ENCODE measurements at places on chromosomes 1 and 21.

DNA sequence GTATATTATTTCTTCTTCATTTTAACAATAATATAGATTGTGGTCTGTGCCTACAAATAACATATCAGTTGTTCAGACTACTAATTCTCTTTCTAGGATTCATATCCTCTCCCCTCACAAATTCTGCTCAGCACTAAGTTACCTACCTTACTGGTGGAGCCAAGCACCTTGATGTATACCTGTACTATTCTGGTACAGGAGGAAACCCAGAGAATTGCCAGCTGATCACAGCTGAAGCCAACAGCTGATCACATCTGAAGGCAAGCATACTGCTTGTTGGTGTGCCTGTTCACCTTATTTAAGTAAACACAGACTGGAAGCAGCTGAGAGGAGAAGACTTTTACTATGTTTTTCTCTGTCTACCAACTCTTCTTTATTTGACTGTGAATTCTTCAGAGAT, 101.8 kb downstream of the PBX1 start:
- no peak for DNase-seq

DNA sequence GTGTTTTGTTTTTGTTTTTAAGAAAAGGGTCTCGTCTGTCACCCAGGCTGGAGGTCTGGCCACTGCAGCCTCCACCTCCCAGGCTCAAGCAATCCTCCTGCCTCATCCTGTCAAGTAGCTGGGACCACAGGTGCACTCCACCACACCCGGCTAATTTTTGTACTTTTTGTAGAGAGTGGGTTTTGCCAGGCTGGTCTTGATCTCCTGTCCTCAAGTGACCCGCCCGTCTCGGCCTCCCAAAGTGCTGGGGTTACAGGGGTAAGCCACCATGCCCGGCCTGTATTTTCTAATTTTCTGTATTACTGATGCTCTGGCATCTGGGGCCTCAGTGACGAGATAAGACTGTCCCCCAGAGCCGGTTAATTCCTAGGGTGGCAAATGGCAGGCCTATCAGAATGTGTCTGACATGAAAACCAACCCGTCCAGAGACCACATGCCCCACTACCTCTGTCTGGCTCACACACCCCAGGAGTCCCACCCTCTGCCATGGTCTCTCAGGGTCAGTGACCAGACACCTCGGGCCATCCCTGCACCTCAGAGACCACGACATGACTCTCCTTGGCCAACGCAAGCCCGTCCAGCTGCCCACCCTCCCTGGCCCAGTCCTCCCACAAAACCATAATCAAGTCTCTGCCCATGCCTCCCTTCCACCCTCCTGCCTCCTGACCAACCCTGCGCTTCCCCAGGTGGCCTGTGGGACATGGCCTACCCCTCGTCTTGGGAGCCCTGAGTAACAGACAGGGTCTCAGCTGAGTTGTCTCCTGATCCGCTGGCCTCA, 12.5 kb downstream of the NPHP4 start:
- no peak for DNase-seq

DNA sequence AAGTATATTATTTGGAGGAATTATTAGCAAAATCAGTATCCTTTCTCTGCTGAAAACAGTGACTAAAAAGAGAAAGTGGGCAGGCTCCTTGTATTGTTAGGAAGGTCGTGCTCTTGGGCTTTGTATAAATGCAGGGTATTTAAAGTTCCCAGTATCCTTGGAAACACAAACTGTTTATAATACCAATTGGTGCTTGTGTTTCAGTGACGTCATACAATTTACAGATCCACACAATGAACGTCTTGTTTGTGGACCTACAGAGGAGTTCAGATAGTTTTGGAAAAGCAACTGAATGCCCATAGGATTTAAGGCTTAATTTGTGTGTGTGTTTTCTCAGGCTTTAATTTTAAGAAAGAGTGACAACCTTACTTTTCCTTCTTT, 168.2 kb downstream of the RASAL2 start:
- no peak for DNase-seq

GRCh38 chr1:175220853-175221556, 28.4 kb upstream of the KIAA0040 start:
- no peak for DNase-seq

DNA sequence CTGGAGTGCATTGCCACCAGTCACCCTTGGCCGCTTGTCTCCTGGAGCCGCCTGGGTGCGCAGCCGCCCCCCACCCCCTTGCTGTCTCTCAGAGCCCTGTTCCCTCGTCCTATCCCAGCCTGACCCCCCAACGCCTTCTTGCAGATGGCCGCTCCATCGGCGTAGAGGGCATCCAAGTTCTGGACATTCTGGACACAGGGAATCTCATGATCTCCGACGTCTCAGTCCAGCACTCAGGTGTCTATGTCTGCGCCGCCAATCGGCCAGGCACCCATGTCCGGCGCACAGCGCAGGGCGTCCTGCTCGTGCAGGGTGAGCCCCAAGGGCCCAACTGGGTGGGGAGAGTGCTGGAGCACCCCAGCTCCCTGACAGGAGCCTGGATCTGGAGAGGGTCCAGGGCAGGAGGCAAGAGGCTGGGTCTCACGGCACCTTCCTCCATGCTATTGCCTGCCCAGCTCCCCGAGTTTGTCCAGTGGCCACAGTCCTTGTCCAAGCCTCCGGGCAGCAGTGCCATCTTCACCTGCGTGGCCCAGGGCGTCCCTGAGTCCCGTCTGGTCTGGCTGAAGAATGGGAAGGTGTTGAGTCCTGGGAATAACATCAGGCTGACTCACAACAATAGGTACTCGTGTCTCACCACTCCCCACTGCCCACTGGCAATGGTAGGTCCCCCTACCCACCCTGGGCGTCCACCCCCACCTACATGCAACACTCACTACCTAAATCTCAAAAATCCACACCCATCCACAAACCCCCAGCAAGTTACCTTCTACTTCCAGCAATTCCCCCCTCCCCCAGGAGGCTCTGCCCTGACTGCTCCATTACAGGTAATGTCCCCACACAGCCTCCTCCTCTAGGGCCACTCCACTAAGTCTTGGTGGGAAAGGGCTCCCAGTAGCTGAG, 24.6 kb downstream of the SLC27A3 start:
- DNase-seq, result no peak

DNA sequence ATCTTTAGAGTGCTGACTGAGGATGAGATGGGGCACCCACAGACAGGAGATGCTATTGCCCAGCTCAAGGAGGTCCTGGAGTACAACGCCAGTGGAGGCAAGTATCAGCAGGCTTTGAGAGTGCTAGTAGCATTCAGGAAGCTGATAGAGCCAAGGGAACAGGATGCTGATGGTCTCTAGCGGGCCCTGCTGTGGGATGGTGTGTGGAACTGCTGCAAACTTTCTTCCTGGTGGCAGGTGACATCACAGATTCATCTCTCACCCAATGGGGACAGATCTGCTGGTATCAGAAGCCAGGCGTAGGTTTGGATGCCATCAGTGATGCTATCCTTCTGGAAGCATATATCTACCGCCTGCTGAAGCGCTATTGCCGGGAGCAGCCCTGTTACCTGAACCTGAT, 609.8 kb upstream of the NCAM2 start:
- no peak for DNase-seq

GRCh38 chr1:238898856-238899255, 487.5 kb upstream of the CHRM3 start:
- no peak for DNase-seq

- no peak for DNase-seq
These were observed 38.9 kb downstream of the ALG14 start for GRCh38 chr1:95033843-95034242.

DNA sequence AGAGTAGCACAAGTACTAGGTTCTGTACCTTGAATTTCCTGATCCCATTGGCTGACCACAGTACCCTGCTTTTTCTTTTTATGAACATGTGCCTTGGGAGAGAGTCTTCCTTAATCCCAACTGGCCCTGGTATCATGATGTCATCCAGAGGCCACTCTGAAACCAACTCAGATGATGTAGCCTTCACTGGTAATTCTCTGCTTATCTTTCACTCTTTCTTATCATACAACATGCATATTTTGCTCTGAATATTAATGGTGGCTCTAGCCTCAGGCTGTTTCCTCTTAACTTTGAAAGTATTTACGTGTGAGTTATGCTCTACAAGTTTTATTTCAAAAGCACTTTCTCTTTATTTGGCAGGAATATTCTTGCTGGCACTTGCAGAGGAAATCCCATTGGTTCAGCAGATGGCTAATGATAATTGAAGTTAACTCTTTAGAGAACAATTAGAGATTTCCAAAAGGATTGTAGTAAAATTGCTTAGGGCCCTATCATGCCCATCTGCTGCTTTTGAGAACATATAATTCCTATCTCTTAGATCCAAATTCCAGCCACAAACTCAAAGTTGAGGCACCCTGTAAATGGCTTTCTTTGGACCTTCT, 86.1 kb downstream of the PTGER3 start:
- DNase-seq, result no peak

DNA sequence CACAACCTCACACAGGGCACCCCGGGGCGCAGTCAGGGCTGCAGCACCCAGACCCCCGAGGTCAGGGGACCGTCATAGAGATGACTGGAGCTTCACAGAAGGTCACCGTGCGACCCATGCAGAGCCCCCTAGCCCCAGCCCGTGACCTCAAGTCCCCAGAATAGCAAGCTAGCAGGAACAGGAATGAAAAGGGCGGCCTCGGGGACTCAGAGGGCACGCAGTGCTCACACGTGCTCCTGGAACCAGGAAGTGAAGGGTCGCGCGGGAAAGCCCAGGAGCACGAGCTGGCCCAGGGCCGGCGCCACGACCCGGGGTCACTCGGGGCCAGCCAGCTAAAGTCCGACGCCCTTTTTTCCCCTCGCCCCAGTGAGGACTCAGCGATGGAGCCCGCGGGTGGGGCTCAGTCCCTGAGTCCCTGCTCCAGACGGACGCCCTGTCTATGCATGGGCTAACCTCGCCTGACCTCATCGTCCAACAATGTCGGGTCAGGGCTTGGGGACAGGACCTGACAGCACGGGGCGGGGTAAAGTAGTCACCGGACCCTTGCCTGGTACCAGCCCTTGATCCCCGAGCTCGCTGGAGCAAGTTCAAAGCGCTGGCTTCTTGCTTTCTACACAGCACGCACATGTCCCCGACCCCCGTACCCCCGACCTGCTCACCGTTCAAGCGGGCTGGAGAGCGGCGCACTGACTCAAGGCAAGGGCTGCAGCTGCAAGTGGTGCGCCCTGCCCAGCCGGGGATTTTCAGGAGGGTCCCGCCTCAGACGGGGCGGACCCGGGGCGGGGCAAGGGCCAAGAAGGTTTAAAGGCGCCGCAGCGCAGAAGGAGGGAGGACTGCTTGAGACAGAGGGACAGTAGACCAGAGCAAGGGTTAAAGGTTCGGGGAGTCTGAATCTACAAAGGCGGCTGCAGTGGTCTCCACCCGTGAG, at the start of gene TAGLN2:
TSS of gene TAGLN2 (minus strand) at position 717 of the 928 bp plus-strand sequence. CDS start 4,998 bp downstream, outside the sequence.
- peak; percentile 82 for DNase-seq

DNA sequence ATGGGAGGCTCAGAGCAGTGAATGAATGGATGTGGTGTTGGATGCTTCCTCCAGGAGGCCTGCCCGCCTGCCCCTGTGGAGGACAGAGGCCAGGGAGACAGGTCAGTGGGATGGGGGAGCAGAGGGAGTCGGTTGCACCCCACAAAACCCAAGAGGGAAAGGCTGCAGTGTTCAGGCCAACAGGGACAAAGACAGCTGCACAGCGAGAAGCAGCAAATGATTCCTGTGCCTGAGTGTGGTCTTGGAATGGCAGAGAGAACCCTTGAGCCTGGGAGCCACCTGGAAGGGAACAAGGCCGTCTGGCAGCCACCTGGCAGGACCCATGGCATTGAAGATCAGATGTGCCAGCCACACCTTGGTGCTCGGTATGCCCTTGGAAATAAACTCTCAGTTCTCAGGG, 8.1 kb downstream of the TFF3 start:
- no peak for DNase-seq

GRCh38 chr1:51686450-51686849, 69.6 kb downstream of the OSBPL9 start:
- no peak for DNase-seq

DNA sequence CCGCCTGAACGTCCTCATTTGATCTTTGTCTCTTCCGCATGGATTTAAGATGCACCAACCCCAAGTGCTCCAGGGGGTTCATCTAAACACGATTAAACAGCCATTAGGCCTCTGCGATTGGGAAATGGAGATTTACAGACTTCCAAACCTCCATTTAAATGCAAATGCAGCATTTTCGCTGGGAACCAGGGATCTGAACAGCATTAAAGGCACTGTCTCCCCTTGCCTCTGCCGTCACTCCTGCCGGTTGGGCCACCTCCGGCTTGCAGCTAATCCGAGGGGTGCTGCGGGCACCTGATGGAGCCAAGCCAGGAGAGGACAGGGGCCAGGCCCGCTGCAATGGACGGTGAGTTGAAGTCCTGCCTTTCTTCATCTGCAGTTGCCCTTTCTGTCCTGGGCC, 70.3 kb upstream of the KLHDC7A start:
- no peak for DNase-seq

- DNase-seq, result no peak
These were observed 7.4 kb downstream of the CFAP74 start for GRCh38 chr1:1996207-1996651.

GRCh38 chr21:41726970-41727783, 39.7 kb downstream of the RIPK4 start:
- DNase-seq, result no peak

DNA sequence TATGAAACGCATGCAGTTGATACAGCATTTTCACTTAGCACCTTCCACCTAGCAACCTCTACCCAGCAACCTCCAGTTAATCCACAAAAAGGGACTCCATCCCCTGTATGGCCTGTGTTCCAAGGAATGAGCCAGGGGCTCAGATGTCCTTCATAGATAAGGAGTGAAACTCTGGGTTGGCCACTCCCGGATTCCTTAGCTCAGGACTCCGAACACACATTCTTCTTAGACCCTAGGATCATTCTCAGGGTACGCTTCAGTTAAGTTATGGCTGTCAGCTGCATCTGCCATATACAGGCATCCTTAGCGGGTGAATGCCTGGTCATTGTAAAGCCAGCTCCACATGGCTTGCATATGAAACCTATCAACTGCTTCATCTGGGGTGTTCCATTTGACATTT, 15.9 kb upstream of the IFI6 start:
- no peak for DNase-seq

DNA sequence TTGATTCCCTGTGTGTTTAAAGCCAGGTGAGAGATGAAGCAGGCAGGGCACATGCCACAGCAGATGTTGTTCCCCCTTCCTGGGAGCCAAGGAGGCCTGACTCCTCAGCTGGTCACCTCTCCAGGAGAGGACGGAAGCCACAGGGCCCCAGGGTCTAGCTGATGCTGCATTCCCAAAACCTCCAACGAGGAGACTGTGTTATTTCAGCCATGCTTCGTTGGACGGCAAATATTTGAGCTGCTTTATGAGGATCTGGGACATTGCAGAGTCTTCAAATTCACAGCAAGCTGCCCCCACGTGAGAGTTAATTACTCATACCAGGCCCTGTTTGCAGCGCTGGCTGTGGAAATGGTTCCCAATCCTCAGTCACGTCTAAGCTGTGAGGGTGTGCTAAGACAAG, 85.3 kb downstream of the CDC7 start:
- DNase-seq, result no peak

Measured in T-helper 22 cell (primary cell).